Stimulated activated CD4-positive, alpha-beta T cell treated with anti-CD3 and anti-CD28 coated beads, Interleukin-2, amount 100 ng/mL, for 4 hours (primary cell): ENCODE measurements at places on chromosomes 12 and 14.
A peak's percentile ranks its signal among the peaks of the same experiment; 100 is the strongest.

DNA sequence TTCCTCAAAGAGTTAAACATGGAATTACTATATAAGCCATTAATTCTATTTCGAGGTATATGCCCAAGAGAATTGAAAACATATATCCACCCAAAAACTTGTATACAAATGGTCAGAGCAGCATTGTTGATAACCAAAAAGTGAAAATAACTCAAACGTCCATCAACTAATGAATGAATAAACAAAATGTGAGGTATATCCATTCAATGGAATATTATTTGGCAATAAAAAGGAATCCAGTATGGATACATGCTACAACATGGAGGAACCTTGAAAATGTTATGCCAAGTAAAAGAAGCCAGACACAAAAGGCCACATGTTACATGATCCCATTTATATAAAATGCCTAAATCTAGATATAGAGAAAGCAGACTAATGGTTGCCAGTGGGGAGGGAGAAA, 36.0 kb downstream of the SLC25A47 start:
- DNase-seq, result no peak

- DNase-seq, result no peak
Measured at GRCh38 chr14:101933209-101933608, 31.2 kb upstream of the DYNC1H1 start.

DNA sequence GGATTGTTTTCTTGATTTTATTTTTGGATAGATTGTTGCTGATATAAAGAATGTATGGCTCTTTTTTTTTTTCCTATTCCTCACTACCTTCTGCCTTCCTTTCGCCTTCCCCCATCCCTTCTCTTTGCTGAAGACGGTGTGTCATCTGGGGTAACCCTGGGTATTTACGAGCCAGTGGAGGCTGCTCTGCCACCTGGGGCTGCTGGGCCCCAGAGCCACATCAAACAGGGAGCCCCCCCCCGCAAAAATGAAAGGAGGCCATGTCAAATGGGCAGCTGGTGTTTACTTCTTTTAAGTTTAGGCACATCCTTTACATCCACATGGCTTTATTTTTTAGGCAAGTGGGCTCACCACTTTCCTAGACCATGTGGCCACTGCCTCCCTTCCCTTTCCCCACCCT, 25.4 kb downstream of the CHST11 start:
- DNase-seq, result no peak

DNA sequence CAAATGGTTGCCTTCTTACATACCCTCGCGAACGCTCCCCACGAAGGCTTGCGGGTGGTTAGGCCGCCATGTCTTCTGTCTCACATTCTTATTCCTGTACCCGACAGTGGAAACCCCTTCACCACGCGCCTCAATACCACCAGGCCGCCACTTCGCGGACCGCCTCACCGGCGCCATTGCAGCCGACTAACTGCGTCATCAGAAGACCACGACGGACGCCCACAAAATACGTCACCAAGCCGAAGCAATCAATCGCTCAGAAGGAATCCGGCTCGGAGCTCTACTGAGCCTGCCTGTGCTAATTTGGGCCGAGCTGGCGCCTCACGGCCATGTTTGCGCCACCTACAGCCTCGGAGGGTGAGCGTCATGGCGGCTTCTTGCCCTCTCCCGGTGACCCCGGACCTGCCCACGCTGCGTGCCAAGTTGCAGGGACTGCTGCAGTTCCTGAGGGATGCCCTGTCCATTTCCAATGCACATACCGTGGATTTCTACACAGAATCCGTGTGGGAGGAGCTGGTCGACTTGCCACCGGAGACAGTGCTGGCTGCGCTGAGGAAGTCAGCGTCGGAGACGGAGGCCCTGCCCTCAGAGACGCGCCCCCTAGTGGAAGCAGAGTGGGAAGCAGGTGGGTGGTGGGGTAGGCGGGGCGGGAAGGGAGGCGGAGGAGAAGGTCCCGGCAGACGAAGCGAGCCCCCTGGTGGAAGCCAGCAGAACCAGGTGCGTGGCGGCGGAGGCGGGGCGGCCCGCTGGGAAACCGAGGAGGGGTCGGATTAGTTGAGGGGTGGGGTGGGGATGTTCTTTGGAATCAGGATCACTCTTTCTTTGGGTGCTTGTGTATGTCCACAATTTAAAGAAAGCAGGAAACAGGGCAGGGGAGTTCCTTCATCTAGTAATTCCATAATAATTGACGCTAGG, at the start of the genes CCDC59 and METTL25:
Gene CCDC59 (minus strand): TSS at position 188 of the 915 bp plus-strand sequence. CDS start 11 bp downstream, at position 177.
Gene METTL25 (plus strand): TSS at position 330 of the 915 bp plus-strand sequence. CDS start 37 bp downstream, at position 367.
- DNase-seq, result peak; percentile 97

DNA sequence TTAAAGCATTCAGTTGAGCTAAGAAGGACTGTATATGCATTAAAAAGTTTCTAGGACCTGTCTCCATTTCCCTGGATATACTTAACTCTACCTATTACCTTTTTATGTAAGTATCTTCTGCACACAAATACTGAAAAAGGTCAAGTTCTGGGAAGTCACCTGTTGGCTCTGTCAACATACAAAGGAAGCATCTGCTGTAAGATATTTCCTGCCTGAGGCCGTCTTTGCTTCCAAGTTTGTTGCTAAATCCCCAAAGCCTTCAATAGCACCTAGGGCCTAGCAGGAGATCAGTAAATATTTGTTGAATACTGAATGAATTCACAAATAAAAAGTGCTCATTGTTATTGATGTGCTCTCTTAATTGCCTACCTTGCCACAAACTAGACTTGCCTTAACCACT, 188.4 kb downstream of the DUSP6 start:
- DNase-seq, result no peak

- no peak for DNase-seq
Measured at GRCh38 chr12:27345376-27345775, 12.7 kb downstream of the BMAL2 start.

- no peak for DNase-seq
Measured at GRCh38 chr12:11732023-11732422, 82.5 kb downstream of the ETV6 start.

DNA sequence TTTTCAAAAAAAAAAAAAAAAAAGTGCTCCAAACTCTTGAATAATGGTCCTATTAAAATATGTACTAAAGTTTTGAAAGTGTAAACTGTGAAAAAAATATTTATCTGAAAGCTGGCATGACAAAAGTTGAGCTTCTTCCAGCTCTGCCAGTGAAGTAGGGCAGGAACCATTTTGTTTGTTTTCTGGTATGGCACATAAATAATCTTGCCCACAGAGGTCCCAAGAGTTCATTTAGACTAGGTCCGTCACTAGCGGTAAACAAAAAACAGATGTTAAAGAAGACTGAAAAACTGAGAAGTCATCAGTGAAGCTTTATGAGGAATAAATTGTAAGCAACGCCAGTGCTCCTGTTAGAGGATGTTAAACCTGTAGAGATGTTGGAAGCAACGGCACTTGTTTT, 7.0 kb downstream of the ERP27 start:
- DNase-seq, result no peak

- DNase-seq, result no peak
Measured at GRCh38 chr12:6535960-6536847, 1.9 kb downstream of the GAPDH start.

DNA sequence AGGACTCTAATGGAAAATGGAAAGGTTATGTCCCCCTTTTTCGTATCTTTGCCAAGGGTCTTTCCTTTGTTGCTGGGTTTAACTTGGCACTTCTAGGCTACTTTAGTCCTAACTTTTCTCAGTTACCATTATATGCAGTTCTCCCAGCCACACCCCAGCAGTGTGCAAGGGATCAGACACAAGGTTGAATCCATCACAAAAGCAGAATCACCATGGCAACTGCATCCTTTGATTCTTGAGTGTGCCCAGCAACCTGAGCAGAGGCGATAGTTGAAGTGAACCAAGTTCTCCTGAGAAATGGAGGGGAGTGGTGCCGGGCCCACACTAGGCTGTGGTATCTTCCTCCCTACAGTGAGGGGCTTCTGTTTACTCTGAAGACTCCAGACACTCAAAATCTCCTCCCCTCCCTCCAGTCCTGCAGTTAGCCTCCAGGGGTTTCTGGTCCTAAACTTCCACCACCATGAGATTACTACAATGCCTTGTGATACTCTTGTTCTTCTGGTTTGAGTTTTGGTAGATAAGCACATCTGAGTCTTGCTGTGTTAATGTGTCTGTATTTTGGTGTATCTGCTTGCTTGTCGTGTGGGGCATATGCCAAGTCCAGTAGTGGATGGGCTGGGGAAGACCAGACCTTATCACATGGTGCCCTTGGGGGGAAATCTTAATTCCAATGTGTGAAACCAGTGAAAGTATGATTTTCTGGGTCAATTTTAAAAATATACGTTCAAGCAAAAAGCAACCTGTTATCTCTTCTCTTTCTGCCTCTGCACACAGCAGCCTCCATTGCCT, 183.9 kb downstream of the CACNA1C start:
- DNase-seq, result no peak

GRCh38 chr12:88834226-88834625, 254.0 kb upstream of the KITLG start:
- DNase-seq, result no peak

GRCh38 chr12:105738051-105738450, 400.7 kb downstream of the NUAK1 start:
- DNase-seq, result no peak

DNA sequence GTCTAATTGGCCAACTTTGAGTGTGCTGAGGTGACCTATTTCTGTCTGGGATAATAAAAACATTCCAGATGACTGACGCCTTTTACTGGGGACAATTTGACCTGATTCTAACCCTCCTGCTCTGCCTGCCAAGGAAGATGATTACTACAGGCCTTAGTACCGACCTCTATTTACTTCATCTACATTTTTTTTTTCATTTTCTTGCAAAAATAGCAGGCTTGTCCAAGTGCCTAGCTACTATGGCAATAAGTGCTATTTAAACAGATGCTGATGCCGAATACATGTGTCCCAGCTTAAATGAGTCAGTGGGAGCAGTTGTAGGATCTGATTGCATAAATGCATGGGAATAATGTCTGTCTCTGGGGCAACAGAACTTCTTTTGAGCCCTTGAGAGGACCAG, 254.3 kb downstream of the RGS6 start:
- DNase-seq, result no peak

- no peak for DNase-seq
Measured at GRCh38 chr14:76714470-76714869, 46.8 kb upstream of the VASH1 start.

GRCh38 chr12:98983647-98984046, 338.6 kb downstream of the APAF1 start:
- DNase-seq, result no peak

- no peak for DNase-seq
Measured at GRCh38 chr14:71733210-71733883, 198.9 kb upstream of the RGS6 start.

DNA sequence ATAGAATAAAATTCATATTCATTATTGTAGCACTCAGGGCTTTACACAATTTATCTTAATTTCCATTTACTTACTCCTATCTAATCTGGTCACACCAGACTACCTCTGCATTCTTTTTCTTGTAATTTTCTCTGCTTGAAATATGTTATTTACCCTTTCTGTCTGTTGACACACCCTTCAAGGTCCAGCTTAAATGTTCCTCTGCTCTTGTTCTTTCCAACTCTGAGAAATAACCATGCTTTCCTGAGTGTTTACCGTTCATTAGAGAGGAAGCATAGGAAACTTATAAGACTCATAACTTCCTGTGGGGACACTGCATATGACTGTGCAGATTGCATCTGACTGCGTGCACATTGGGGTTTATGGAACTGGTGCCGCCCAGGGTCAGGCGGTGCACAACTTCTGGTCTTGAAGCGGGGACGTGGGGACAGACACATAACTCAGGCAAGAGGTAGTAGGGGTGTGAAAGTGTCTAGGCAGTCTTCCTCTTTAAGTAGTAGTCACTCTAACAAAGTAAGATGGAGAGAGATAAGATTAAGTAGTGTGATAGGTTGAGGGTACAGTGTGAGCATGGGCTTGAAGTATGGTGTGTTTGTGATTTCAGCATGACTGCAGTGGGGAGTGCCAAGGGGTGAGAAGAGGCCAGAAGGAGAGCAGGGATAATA, 42.6 kb upstream of the FOXJ2 start:
- DNase-seq, result peak; percentile 23
